Endodermal cell (in vitro differentiated cells): ENCODE measurements at places on chromosomes 1 and 21. TPM values are rescaled to one million over a fixed set of nuclear protein-coding genes. Genes with fewer than 3 reads are reported as not detected.
A peak's percentile ranks its signal among the peaks of the same experiment; 100 is the strongest.

DNA sequence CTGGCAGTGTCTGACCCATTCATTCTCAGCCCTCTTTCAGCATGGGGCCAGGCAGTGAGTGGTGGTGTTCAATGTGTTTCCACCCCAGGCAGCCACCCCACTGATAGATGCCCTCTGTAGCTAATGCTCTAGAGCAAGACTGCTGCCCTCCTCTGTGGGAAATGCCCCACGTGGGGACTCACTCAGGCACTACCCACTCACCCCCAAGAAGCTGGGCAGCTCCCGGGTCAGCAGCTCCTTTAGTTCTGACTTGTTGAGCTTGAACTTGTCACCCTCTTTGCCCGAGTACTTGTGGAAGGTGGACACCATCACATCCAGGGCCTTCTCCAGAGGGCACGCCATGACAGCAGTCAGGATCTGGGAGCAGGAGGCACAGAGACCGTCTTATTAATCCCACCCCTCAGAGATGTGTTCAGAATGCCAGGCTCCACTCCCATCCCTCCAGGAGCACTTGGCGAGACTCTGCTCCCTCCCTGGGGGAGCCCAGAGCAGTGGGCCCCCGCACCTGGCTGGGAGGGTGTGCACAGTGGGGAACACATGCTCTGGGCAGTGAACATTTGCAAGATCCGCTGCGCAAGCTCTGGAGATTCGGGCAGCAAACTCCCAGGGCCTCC lies 1.0 kb downstream of the S100A4 start:
- H3K27me3 ChIP-seq, result no peaks in the 10 kb centered on the region
- H3K4me1 ChIP-seq, result peaks cover 12% of the 10 kb centered on the region
- peak overlapping the region; percentile 59 for H3K27ac ChIP-seq
- no peaks in the 10 kb centered on the region for H3K36me3 ChIP-seq
- DNase-seq, result no peak

GRCh38 chr21:30747159-30747558 lies at the start of gene KRTAP21-2:
TSS of gene KRTAP21-2 (minus strand) at chr21:30747259. CDS start at chr21:30747202, 57 bp downstream.
- H3K36me3 ChIP-seq, result no peaks in the 10 kb centered on the region
- H3K4me1 ChIP-seq, result no peaks in the 10 kb centered on the region
- DNase-seq, result no peak
- peaks cover 4% of the 10 kb centered on the region for H3K27me3 ChIP-seq
- no peak within 1 kb of the TSS for H3K4me3 ChIP-seq

GRCh38 chr1:241810769-241811405 lies 37.1 kb upstream of the EXO1 start:
- H3K36me3 ChIP-seq, result no peaks in the 10 kb centered on the region
- no peak for DNase-seq

Gene CTSS
- total RNA-seq, result not detected in 3 replicates

GRCh38 chr1:215287362-215287761 lies 204.8 kb downstream of the KCNK2 start:
- H3K27me3 ChIP-seq, result no peaks in the 10 kb centered on the region
- H3K36me3 ChIP-seq, result no peaks in the 10 kb centered on the region
- no peak for DNase-seq
- no peak overlapping the region for H3K4me3 ChIP-seq
- no peak overlapping the region for H3K27ac ChIP-seq

DNA sequence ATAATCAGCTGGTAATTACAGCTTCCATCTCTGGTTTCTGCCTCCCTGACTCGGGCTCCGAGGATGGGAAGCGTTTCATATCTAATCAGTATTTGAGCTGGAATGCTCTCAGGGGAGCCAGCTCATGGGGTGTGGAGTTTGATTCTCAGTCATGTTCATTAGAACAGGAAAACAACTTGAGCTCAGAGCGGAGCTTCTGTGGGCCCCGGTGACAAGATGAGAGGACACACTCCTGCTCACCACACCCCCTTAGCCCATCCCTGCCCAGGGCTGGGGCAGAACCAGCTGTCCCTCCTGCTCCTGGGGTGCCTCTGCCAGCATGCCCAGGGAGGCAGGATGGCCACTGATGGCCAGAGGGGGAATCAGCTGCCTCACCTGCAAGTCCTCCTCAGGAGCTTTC lies 726.0 kb downstream of the PTPRU start:
- H3K27me3 ChIP-seq, result no peaks in the 10 kb centered on the region
- H3K36me3 ChIP-seq, result no peaks in the 10 kb centered on the region
- H3K4me1 ChIP-seq, result peaks cover 5% of the 10 kb centered on the region
- no peak overlapping the region for H3K27ac ChIP-seq
- peak; percentile 44 for DNase-seq

DNA sequence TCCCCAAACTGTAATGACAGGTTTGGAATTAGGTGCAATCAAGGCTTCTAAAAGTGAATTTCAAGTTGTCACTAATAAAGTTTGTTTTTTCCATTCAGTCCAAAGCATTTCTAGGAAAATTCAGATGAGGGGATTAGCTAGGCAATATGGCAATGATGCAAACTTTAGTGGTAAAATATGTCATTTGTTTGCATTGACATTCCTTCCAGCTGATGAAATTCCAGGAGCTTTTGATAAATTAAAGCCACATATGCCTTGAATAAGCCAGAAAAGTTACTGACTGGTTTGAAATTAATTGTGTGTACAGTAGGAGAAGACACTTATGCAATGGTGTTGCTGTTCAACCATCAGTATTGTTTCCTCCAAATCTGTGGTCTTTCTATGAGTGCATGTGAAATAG lies 57.8 kb downstream of the MROH9 start:
- H3K4me3 ChIP-seq, result no peak overlapping the region
- H3K36me3 ChIP-seq, result no peaks in the 10 kb centered on the region
- no peaks in the 10 kb centered on the region for H3K27me3 ChIP-seq
- H3K4me1 ChIP-seq, result no peaks in the 10 kb centered on the region
- no peak for DNase-seq

DNA sequence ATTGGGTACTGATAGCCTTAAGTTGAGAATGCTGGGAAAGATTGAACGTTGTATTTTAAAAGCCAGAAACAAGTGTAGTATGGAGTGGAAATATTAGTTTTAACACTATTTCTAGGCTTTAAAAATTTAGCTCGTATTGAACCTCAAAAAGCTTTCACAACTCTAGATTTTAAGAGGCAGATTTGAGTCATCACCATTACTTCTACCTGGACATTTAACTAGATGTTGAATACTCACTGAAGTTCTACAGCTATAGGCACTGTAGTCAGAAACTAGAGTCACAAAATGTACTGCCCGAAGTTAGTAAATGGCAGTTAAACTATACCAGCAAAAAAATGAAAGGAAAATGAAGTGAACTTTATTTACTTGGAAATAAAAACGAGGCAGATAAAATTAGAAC lies 96.5 kb downstream of the NEK7 start:
- peaks cover 6% of the 10 kb centered on the region for H3K27me3 ChIP-seq
- H3K36me3 ChIP-seq, result no peaks in the 10 kb centered on the region
- no peak overlapping the region for H3K4me3 ChIP-seq
- peaks cover 9% of the 10 kb centered on the region for H3K4me1 ChIP-seq
- no peak for DNase-seq

Gene GBP7
- not detected in 2 replicates for total RNA-seq

- H3K27me3 ChIP-seq, result no peaks in the 10 kb centered on the region
- DNase-seq, result no peak
- no peaks in the 10 kb centered on the region for H3K36me3 ChIP-seq
- H3K27ac ChIP-seq, result no peak overlapping the region
- H3K4me1 ChIP-seq, result peaks cover 4% of the 10 kb centered on the region
- H3K4me3 ChIP-seq, result no peak overlapping the region
These were observed 290.1 kb upstream of the USP25 start for GRCh38 chr21:15439726-15440125.

Gene PITHD1
- total RNA-seq, result 39.4 to 78.3 TPM (median 71.3 TPM) in 3 replicates

DNA sequence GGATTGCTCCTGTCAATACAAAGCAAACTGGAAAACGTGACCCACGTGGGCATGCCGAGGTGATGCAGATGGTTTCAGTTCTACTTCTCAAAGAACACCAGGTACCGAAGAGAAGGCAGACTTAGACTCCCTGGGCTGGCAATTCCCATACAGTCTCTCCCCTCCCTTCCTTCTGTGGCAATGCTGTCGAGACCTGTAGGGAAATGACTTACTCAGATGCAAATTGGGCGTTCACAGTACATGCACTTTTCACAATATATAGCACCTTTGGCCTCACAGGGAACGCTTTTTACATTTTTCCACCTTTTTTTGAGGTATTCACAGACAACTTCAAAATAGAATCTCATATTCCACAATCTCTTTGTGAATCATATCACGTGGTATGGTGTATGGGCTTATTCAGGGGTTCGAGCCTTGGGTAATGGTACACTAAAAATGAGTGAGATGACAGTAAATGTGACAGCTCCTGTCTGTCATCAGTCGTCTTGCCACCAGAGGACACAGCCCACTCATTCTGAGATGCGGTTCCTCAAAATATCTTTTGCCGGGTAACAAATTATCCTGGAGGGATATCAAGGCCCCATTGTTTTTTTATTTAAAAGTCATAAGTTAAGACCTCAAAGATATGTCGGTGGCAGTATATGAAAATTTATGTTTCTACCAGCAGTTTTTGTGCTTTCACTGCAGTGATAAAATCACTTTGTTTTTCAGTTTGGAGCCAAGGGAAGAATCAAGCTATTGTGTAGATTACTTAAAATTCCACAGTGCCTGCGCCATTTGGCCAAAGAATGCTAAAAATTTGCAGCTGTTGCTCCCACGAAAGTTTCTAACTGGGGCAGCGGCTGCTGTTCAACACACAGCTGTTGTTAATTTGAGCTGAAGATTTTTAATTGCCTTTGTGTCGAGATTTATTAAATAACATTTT lies 168.4 kb downstream of the ZZZ3 start:
- no peaks in the 10 kb centered on the region for H3K27me3 ChIP-seq
- H3K4me3 ChIP-seq, result no peak overlapping the region
- DNase-seq, result peak; percentile 63
- no peaks in the 10 kb centered on the region for H3K36me3 ChIP-seq
- peak overlapping the region; percentile 78 for H3K27ac ChIP-seq
- no peaks in the 10 kb centered on the region for H3K4me1 ChIP-seq
